Stromal cell of bone marrow (primary cell): ENCODE measurements at places on chromosomes 5 and 9.
A peak's percentile ranks its signal among the peaks of the same experiment; 100 is the strongest.

DNA sequence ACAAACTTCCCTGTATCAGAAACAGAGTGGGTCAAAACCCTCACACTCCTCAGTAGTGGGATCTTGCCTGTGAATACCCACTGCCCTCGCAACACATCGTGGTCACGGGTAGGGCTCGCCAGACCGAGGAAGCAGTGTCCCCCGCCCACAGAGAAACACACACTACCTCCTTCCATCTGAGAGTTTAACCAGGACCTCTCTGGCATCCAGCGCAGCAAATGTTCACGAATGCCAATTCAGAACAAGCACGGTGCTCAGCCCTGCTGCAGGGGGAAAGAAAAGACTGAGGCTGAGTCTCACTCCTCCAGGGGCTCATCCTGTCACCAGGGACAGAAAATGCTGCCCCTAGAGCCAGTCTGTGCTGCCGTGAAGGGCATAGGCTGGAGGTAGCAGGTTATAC lies 42.5 kb upstream of the SYNPO start:
- no peak for DNase-seq

- no peak for DNase-seq
Observed at GRCh38 chr9:6739218-6739617, 18.6 kb upstream of the KDM4C start.

- peak; percentile 93 for DNase-seq
Observed at GRCh38 chr9:78130004-78130403, 98.4 kb upstream of the GNAQ start.

DNA sequence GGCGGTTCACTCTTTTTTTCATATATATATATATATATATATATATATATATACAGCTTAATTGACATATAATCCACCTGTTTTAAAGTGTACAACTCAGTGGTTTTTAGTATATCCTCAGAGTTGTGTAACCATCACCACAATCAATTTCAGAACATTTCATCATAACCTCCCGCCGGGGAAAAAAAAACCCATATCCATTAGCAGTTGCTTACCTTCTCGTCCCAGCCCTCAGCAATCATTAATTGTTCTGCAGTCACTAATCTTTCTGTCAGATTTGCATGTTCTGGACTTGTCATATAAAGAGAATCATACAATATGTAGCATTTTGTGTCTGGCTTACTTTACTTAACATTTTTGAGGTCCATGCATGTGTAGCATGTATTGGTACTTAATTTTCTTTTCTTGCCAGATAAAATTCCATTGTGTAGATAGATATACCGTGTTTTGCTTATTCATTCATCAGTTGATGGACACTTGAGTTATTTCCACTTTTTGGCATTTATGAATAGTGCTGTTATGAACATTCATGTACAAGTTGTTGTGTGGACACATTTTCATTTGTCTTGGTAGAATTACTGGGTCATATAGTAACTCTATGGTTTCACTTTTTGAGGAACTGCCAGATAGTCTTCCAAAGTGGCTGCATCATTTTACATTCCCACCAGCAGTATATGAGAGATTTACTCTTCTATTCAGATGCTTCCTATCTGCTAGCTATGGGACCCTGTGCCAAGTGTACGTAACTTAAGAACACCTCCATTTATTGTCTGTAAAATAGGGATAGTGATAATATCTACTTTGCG lies 3.5 kb upstream of the RNF145 start:
- no peak for DNase-seq

GRCh38 chr5:9507974-9508373 lies 37.9 kb downstream of the SEMA5A start:
- DNase-seq, result no peak

- DNase-seq, result no peak
Observed at GRCh38 chr9:12723409-12724028, 30.3 kb downstream of the TYRP1 start.
